ENCODE measurements at places on chromosomes 3 and 15.

- no peak for DNase-seq
These were observed 585.9 kb downstream of the UNC13C start for GRCh38 chr15:54564166-54564565.

GRCh38 chr3:181929501-181929900 is 217.8 kb downstream of the SOX2 start:
- no peak for DNase-seq

GRCh38 chr3:172328282-172328681 is 120.0 kb downstream of the GHSR start:
- DNase-seq = no peak

DNA sequence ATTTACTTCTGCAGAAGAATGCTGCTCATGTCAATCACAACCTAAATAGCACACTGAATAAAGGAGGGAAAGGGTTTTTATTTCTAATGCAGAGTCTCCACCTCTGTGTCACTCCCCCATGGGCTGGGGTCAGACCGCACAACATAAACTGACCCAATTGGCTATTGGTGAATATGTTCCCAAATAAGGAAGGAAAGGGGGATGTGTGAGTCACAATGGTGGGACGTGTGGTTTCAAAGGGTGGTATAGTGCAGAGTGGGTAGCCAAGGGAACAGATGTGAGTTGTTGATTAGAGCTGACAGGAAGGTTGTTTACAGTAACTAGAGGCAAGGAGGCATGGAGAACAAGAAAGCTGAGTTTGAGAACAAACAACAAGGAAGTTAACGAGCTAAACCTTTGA is 491.8 kb downstream of the ZPLD1 start:
- DNase-seq = no peak

- DNase-seq = no peak
These were observed 377.7 kb upstream of the RBMS3 start for GRCh38 chr3:28903171-28903601.

DNA sequence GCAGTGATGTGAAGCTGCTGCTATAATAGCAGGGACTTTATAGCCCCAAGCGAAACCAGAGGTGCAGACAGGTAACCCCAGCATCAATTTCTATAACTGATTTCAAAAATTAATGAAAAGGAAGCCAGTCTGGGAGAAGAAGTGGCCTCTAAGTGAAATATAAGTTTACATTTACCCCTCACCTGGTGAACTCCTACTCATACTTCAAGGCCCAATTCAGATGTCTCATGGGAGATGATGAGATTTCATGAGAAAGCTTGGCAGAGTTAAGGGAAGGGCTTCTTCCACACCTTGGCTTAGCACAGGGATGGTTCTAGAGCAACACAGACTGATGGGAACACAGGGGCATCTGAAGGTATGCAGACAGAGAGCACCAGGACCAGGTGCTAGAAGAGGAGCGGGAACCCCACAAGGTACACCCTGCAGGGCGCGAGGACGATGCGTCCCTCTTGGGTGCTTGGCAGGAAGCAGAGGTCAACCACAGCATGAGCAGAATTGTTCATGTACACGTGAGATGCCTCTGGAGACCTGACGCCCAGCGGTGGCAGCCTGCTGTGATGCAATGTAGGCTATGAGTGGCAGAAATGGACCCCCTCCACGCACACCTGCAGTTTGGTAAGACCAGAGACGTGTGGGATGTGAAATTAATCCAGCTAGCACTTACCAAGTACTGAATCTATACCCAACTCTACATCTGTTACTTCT is 102.9 kb downstream of the SRGAP3 start:
- peak; percentile 37 for DNase-seq

- no peak for DNase-seq
These were observed 33.9 kb upstream of the CDIN1 start for GRCh38 chr15:36545467-36545992.

- DNase-seq = no peak
These were observed 106.6 kb downstream of the LRIG1 start for GRCh38 chr3:66394019-66394752.

DNA sequence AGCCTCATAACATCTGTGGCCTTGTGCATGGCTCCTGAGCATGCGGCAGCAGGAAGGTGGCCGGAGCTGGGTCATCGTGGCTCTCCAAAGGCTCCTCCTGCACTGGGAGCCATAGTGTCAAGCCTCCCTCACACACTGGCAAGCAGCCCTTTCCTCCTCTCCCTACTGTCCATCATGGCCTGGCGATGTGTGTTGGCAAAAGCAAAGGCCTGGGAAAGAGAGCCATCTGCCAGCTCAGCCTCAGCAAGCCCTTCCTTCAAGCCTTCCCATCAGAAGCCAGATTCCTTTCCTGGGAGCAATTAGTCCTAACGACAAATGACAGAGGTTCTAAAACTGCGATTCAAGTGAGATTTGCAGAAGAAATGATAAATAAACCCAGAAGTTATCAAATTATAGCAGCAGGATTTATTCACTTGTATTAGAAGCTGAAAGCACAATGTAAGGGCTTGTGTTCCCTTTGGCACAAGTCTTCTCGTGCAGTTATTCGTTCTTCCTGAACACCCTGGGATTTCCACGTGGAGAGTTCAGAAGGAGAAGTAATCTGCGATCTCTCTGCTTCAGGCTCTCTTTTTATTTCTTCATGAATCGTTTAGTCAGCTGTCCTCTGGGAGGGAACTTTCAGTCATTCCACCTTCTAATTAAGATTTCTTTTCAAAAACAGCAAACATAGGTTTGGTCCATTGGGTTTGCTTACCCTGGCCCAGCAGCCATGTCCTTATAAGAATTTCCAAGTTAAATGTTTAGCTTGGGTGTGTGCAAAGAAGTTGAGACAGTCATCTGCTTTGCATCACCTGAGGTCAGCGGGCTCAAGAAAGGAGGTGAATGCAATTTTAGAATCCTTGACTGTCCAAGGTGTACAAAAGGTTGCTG is 110.3 kb upstream of the TMC3 start:
- no peak for DNase-seq

GRCh38 chr3:50203113-50203808 is 1.8 kb upstream of the SLC38A3 start:
- DNase-seq = no peak

DNA sequence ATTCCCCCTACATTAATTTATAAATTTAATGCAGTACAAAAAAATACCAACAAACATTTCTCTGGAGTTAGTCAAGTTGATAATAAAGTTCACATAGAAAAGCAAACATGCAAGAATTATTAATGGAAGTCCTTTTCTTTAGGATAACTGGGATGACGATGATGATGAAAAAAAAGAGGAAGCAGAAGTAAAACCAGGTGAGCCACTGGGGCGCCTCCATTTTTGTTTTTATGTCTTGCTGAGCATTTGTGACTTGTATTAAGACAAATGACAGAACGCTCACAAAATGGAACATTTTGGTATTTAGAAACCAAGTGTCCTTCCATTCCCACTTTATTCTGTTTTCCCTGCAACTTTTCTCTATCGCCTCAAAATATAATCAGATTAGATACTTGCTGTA is 13.8 kb downstream of the EIF3J start:
- no peak for DNase-seq

DNA sequence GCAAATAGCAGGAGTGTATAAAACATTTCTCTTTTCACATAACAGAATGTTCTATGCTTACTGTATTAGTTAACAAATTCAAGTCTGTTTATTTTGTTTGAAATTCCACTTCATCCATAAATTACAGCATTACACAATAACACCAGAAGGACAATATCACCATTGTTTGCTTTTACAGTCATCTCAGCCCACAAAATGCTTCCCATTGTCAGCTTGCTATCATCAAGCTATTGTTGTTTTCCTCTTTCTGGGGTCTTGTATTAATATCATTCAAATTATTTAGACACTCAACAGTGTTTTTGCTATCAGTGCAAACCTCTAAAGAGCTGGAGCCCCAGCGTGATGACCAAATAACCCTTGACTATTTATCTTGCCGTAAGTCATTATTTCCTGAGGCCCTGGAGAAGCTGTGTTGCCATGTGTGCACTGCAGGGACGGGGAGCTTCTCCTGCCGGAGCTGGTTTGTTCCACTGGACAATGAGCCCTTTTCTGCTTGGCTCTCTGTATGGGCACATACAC is 1.1 kb downstream of the SAMMSON start:
- no peak for DNase-seq

GRCh38 chr15:65827065-65827464 is 35.0 kb upstream of the DENND4A start:
- no peak for DNase-seq

- no peak for DNase-seq
These were observed 20.1 kb upstream of the GLCE start for GRCh38 chr15:69140306-69140705.

- no peak for DNase-seq
These were observed 435.6 kb downstream of the MECOM start for GRCh38 chr3:169227911-169228310.

DNA sequence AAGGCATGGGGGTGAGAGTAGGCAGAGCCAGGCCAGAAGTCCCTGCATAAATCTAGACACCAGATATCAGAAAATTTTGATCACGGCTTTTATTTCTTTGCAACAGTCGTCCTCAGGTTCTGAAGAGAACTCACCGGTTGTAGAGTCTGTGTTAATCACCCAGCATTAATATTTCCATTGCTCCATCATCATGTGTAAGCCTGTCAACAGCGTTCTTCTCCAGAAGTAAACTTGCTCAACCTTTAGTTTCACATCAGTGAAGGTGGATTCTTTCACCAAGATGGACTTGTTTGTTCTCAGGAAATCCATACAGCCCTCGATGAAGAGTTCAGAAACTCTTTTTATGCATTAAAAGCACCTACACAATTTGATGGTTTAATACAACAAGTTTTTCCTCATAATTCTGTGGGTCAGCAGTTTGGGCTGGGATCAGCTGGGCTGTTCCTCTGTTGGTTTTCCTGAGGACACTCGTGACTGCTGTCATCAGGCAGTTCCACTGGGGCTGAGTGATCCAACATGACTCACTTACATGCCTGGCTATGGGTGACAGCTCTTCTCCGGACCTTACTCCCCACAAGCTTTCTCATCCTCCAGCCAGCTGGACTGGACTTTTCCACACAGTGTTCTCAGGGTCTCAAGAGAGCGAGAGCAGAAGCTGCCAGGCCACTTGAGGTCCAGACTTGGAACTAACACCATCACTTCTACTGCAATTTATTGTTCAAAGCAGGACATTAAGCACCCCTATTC is 303.4 kb downstream of the ZNF621 start:
- peak; percentile 22 for DNase-seq

DNA sequence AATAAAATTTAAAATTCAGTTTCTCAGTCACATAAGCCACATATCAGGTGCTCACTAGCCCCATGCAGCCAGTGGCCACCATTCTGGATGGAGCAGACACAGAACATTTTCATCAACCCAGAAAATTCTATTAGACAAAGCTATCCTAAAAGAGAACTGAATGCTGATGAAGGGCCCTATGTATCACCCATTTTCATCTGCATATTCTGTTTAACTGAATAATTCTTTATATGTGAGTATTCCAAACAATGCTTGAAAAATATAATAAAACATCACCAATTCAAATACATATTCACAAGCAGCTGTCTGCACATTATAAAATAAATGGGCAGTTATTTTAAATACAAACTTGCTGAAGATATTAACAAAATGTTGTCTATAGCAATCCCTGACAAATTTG is 14.2 kb upstream of the CFAP44 start:
- DNase-seq = no peak

DNA sequence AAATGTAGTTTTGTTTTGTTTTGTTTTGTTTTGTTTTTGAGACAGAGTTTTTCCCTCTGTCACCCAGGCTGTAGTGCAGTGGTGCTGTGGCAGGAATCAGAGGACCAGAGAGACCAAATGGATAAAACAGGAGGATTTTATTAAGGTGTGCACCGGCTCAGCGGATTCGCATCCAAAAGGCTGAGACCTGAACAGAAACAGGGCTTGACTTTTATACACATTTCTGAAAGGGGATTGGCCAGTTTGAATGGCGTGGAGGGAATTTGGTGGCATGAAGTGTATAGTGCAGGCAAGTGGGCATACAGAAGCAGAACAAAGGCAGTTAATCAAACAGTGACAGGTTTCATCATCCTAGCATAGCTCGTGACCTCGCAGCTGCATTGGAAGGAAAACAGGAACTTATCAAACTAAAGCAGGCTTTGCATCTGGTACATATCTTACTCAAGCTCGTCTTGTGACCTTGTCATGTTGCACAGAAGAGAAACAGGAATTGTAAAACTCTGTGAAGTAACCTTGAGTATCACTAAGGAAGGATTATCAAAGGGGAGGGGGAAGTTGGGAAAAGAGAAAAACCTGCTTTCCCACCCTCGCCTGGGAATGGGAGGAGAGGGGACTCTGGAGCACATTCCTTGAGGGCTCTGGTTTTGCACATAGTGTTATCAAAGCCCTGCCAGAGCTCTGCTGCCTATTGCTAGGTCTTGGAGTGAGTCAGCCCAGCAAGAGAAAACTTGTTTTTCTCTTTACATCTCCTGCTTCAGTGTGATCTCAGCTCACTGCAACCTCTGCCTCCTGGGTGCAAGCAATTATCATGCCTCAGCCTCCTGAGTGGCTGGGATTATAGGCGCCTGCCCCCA is 38.5 kb downstream of the C3orf62 start:
- no peak for DNase-seq

GRCh38 chr15:74343797-74344127 is 23.7 kb downstream of the CYP11A1 start:
- DNase-seq = no peak

GRCh38 chr15:76711351-76711827 is 193.8 kb downstream of the SCAPER start:
- no peak for DNase-seq

GRCh38 chr3:57918123-57918837 is 89.9 kb upstream of the FLNB start:
- DNase-seq = no peak

GRCh38 chr15:70617076-70617910 is 146.1 kb downstream of the UACA start:
- DNase-seq = no peak

DNA sequence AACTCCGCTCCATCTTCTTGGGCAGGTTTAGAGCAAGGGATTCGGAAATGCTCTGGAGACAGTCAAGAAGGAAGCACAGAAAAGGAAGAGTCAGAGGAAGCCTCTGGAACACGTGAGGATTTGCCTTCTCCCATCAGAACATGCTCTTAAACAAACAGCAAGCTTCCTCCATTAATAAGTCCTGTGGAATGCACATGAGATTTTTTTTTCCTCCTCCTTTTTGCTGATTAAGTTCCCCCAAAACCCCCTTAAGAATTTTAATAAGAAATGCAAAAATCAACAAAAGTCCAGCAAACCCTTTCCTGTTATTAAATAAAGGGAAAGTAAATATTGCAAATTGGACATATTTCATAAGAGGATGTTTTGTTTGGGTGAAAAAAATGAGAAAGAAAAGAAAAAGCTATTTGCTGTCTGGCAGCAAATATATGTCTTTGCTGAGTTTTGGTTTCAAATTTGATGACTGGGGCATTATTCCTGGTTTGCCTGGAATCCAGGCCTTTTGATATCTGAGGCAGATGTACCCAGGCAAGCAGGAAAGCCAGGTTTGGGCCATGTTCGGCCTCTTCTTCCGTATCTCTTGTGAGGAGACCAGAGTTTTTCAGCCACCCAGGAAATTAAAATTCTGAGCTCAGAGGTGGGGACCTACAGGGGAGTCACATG is 7.9 kb upstream of the TSEN2 start:
- no peak for DNase-seq

Data from mucosa of descending colon (tissue), 3 donors.